CD4-positive, alpha-beta memory T cell (primary cell): ENCODE measurements at places on chromosomes 4 and X. TPM values are rescaled to one million over a fixed set of nuclear protein-coding genes. Genes with fewer than 3 reads are reported as not detected.

GRCh38 chr4:54545663-54546424 lies 111.9 kb upstream of the KIT start:
- no peaks in the 10 kb centered on the region for H3K36me3 ChIP-seq
- H3K4me3 ChIP-seq = no peak overlapping the region
- no peak overlapping the region for H3K27ac ChIP-seq
- no peak for DNase-seq

GRCh38 chr4:124642846-124643245 lies 69.7 kb downstream of the ANKRD50 start:
- H3K4me3 ChIP-seq = no peak overlapping the region
- no peak overlapping the region for H3K27ac ChIP-seq
- H3K27me3 ChIP-seq = no peaks in the 10 kb centered on the region
- no peaks in the 10 kb centered on the region for H3K36me3 ChIP-seq
- no peaks in the 10 kb centered on the region for H3K4me1 ChIP-seq
- DNase-seq = no peak

- no peaks in the 10 kb centered on the region for H3K36me3 ChIP-seq
- H3K27ac ChIP-seq = no peak overlapping the region
- H3K4me3 ChIP-seq = no peak overlapping the region
- DNase-seq = no peak
- no peaks in the 10 kb centered on the region for H3K27me3 ChIP-seq
- peaks cover 48% of the 10 kb centered on the region for H3K4me1 ChIP-seq
Observed at GRCh38 chr4:48370260-48371134, 29.2 kb downstream of the SLAIN2 start.

KCNIP4 gene
- not detected for total RNA-seq
